ENCODE measurements at places on chromosomes 7 and 10. TPM values are rescaled to one million over a fixed set of nuclear protein-coding genes. Genes with fewer than 3 reads are reported as not detected.

DNA sequence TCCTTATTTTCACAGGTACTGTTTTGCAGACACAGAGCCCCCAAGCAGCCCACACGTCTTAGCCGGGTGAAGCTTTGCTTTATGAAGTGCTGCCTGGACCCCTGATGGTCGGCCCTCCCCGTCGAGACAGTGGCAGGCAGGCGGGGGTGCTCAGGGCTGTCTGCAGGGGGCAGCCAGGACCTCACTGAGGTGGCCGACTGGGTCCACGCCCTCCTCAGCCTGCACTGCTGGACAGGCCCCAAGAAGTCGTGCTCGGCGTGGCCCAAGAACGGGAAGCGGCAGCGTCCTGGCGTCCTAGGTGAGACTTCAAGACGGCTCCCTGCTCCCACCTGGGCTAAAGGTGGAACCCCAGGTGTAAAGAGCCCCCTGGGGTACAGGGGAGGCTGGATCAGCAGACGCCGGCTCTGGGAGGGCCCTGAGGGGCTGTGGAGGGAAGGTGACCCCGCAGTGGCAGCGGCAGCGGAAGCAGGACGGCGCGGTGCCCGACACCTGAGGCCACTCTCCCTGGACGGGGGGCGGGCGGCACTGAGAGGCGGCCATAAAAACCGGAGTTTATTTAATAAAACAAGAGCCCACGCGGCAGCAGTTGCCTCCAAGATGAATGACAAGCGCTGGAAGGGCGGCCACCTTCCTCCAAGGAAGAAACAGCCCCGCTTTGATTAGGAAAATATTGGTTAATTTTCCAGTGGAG is 179.4 kb downstream of the ELFN1 start:
- DNase-seq: no peak

- DNase-seq: no peak
These were observed 20.8 kb upstream of the PTF1A start for GRCh38 chr10:23171232-23171876.

GRCh38 chr7:23207021-23207420 is 25.2 kb downstream of the NUP42 start:
- DNase-seq: no peak

DNA sequence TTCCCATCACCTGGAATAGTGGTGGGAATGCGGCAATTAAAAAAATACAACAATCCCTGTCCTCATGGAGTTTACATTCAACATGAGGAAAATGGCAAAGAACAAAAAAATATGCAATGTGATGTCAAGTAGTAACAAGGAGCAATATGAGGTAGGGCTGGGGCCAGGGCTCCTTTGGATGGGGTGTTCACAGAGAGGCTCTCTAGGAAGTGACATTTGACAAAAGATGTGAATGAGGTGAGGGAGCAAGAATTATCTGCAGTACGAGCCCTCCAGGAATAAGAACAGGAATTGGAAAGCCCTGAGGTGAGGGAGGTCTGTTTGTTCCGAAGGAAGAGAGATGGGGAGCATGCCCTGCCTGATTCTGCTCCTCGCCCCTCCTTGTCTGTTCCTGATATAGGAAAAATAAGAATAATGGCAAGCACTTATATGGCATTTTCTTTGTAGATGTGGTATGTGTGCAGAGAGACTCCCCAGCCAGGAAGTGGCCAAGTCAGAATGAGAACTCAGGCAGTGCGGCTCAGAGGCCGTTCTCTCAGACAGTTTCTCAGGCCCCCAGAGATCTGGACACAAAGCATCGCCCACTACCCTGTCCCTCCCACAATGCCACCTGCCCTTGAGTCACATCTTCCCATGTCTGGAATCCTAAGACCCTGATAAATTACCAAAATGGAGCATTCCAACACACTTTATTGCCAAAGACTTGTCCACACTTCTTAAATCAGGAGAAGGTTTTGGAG is 105.6 kb downstream of the APBB1IP start:
- no peak for DNase-seq

The EMX2 gene
- not detected for polyA plus RNA-seq

GRCh38 chr7:66758950-66759628 is 18.6 kb downstream of the RABGEF1 start:
- DNase-seq: no peak

DNA sequence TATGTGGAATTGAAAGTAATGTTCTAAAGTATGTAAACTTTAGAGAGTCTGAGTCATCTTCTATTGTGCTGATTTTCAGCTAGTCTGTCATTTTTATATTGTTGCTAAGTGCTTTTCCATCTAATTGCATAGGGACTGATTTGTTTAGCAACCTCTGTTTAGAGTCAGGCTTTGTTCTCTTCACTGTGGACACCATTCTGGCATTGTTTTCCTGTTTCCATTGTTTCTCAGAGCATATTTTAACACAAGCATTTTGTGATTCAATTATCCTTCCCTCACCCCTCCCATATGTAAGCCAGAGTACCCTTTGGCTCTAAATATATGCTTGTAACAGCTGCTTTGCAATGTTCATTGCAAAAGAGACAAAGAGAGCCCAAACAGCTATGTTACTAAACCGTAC is 748.4 kb upstream of the PHF14 start:
- DNase-seq: no peak

The HTR7 gene
- polyA plus RNA-seq: 1.1 TPM

The SEMA3A gene
- 61.9 TPM for polyA plus RNA-seq

The PNLIPRP2 gene
- polyA plus RNA-seq: not detected

The CYP2C8 gene
- polyA plus RNA-seq: 0.09 TPM

DNA sequence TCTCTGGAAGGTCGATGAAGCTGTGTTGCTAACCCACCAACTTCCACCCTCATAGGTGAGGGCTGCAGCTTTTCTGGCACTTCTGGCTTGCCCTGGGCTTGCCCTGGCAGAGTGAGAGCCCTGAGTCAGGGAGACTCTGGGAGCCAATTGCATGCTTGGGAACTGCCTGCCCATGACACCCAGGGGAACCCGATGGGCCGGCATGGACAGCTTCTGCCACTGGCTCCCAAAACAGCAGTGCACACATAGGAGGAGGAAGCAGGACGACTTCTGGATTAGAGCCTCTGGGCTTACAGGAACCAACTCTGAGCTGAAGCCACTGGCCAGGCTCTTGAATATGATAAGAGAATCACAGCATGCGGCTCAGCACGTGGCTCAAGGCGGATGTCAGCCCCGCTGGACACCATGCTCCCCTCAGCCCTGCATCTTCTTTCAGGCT is 135.2 kb upstream of the UNC5B start:
- no peak for DNase-seq

The DCLRE1A gene
- polyA plus RNA-seq: 4.4 TPM

The SUN3 gene
- not detected for polyA plus RNA-seq

DNA sequence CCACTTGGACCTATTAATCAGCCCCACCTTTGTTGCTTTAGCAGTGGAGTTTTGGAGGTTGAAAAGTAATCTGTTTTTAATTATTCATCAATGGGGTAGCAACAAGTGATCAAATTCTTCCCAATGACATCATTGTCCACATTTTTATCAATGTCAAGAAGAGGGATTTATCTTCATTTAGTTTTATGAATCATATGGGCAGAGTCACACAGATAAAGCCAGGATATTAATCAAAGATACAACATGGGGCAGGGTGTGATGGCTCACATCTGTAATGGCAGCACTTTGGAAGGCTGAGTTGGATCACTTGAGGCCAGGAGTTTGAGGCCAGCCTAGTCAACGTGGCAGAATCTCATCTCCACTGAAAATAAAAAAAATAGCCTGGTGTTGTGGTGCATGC is 388.4 kb upstream of the POM121L12 start:
- DNase-seq: no peak

DNA sequence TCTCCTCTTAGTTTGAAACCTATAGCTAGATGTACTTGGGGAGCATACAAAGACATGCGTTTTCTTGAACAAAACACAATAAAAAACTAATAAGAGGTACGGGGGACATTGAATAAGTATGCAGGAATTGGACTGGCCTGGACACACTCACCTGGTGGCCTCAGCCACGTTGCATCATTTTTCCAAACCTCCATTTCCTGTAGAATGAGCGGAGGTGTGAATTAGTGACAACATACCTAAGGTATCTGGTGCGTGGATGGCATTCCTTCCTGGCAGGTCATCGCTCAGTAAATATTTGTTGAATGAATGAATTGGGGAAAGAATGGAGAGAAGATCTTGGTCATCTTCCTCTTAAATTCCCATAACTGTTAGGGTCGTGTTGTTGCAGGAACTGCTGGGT is 103.2 kb upstream of the CTBP2 start:
- no peak for DNase-seq

- DNase-seq: no peak
These were observed 144.5 kb upstream of the FEZF1 start for GRCh38 chr7:122448893-122449589.

DNA sequence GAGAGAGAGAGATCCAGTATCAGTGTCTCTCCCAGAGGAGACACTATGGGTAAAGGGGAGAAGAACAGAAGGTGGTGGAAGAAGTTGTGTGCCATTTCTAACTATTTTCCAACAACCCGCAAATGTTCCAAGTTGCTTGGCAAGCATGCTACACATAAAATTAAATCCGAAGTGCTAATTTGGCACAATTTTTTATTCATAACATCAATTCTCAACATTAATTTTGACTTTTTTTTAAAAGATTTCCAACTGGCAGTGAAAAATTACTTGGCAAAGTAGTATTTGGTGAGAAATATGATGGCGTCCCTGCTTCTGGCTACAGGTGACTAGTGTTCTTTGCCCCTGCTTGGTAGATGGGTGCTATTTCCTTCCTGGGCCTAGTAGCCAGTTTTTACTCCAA is 622.0 kb downstream of the SORCS1 start:
- no peak for DNase-seq

DNA sequence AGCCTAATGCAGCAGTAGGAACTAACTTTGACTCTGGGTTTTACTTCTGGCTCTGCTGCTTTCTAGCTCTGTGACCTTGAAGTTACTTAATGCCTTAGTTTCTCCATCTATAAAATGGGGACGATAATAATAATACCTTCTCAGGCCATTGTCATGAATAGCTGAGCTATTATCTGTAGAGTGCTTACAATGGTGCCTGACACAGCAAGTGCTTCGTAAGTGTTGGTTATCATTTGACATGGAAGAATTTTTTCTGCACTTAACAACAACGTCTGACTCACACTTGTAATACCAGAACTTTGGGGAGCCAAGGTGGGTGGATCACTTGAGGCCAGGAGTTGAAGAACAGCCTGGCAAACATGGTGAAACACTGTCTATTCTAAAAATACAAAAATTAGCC is 140.5 kb downstream of the ARL4A start:
- DNase-seq: peak; percentile 0

The NEUROD6 gene
- polyA plus RNA-seq: not detected

DNA sequence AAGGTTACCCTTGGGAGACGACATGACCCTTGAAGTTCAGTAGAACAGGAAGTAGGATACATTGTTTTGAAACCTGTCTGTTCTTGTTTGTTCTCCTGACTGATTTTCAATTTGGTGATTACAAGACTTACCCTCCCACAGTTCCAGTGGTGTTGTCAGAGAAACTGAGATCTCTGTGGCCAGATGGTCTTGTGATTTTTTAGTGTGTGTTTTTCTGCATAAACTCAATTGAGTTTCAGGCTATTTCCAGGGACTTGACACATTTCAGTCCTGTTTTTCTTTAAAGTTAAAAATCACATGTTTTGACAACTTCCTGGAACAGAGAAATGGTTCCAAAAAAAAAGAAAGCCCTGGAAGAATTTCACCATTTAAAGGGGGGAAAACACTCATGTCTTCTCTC is 22.3 kb downstream of the PIK3CG start:
- DNase-seq: no peak

DNA sequence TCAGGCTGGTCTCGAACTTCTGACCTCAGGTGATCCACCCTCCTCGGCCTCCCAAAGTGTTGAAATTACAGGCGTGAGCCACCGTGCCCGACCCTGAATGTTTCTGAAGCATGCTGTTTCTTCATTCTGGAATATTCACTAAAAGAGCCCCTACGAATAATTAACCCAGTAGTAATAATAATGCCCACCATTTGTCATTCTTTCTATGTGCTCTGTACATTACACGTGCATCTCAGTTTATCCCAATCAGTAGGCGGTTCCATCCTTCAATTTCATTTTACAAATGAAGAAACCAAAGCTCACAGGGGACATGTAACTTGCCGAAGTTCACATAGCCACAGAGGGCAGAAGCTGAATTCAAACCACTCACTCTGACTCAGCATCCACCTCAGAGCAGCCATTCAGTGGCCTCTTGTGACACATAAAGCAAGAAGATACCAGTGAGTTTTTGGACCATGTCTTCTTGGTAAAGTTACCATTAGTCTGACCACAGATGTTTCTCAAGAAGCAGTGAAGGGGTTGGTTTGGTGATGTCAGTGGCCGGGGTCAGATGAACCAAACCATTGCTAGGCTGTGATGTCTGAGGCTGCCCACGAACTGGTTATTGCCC is 71.9 kb upstream of the DUSP5 start:
- peak; percentile 92 for DNase-seq

DNA sequence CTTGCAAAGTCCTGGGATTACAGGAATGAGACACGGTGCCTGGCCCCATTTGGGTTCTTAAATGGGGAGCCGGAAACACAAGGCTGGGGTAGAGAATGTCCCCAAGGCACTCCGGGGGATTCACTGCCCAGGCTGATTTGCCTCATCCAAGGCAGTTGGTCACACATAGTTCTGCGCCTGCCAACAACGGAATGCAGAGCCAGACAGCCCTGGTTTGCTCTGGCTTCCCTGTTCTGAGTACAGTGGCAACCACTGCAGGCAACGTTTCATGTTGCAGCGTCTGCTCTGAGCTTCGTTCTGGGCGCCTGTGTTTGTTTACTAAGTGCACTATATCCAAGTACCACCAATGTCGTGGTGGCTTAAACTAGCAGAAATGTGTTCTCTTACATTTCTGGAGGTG is 61.7 kb upstream of the C1QL3 start:
- no peak for DNase-seq

The POM121L12 gene
- not detected for polyA plus RNA-seq

- DNase-seq: peak; percentile 29
These were observed 106.6 kb downstream of the FAS start for GRCh38 chr10:89097226-89097625.

The AKR1C8 gene
- polyA plus RNA-seq: not detected

DNA sequence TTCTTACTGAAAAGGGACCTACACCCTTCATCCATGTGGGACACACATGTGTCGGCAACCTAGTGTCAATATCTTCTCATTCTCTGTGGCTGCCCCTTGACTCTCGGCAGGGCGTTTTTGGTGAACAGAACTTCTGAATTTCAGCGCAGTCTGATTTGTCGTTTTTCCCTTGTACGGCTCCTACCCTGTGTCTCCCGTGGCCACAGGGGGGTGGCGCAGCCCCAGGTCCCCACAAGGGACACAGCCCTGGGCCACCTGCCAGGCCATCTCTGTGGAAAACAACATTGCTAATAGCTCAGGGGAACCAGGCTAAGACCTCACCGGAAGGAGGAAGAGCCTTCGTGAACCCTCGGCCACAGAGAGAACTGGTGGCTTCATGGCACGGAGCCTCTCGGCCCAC is 53.1 kb upstream of the NKX6-2 start:
- DNase-seq: no peak

The CALHM1 gene
- polyA plus RNA-seq: not detected

GRCh38 chr10:42992957-42993390 is 83.9 kb upstream of the RET start:
- DNase-seq: no peak

The CCDC172 gene
- polyA plus RNA-seq: not detected

The ATOH7 gene
- polyA plus RNA-seq: not detected

- DNase-seq: no peak
These were observed 12.7 kb upstream of the TMEM273 start for GRCh38 chr10:49200854-49201253.

GRCh38 chr7:151744656-151745638 is 132.0 kb downstream of the PRKAG2 start:
- DNase-seq: no peak

The PRKAR2B gene
- 13.0 TPM for polyA plus RNA-seq

The C10orf71 gene
- polyA plus RNA-seq: not detected

Measured in AG04450 (cell line).